Central memory CD4-positive, alpha-beta T cell (primary cell): ENCODE measurements at places on chromosomes 2 and 18.

GRCh38 chr2:218471036-218471435, 52.1 kb downstream of the VIL1 start:
- no peak for DNase-seq

DNA sequence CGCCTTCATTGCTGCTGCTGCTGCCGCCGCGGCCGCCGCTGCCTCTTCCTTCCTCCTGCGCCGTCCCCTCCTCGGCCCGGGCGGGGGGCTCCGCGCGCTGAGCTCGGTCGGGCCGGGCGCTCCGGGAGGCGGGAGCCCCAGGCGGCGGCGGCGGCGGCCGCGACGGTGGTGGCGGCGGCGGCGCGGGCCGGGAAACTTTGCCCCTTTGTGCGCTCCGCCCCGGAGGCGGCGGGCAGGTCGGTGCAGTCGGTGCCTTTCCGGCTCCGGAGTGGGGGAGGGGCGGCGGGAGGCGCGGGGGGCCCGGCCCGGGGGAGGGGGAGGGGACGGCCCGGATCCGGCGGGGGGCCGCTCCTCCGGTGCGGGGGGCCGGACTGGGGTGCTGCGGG, 205 bp downstream of the TET3 start:
- peak; percentile 75 for DNase-seq

DNA sequence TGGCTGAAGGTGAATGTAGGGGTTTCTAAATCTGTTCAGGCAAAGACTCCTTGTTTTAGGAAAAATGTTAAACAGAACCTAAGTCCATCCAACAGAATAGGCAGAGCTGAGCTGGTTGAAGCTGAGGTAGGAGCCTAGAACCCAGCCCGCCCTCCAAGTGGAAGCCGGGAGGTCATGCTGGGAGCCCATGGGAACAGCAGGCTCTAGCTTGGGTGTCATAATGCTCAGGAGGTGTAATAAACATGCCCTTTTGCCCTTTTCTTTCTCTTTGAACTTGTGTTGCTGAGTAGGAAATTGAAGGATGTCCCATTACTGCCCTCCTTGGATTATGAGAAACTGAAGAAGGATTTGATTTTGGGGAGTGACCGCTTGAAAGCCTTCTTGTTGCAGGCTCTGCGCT, 60.3 kb downstream of the ARMC9 start:
- no peak for DNase-seq

- no peak for DNase-seq
Observed at GRCh38 chr2:39595116-39595515, 70.6 kb upstream of the TMEM178A start.

DNA sequence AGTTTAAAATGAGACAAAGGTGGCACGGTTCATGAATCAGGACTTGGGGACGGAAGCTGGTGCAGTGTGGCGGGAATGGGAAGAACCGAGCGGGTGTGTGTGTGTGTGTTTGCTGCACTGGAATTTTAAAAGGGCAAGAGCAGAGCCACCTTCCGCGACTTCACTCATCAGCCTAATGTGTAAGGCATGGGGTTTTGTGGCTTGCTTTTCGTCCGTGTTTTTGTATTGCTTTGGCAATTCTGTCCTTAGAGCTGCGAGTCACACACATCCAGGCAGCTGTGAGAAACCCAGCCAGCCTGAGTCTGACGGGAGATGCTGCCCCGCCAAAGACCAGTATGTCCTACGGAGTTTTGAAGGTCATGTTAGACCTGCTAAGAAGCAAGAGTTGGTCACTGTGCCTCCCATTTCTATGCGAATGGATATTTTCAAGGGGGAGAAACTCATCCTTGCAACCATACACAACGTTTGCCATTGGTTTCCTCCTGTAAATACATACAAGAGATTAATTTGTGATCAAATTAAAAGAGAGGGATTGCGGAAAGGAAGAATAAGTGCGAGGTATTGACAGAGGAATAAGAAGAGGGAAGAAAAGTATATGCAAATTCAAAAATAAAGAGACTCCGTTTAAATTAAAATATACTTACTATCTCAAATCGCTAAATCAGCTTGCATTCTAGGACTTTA, 665 bp upstream of the CACNB4 start:
- no peak for DNase-seq
